CD4-positive, alpha-beta T cell treated with Interleukin-4 for 4 hours (primary cell): ENCODE measurements at places on chromosomes 11 and 22.

DNA sequence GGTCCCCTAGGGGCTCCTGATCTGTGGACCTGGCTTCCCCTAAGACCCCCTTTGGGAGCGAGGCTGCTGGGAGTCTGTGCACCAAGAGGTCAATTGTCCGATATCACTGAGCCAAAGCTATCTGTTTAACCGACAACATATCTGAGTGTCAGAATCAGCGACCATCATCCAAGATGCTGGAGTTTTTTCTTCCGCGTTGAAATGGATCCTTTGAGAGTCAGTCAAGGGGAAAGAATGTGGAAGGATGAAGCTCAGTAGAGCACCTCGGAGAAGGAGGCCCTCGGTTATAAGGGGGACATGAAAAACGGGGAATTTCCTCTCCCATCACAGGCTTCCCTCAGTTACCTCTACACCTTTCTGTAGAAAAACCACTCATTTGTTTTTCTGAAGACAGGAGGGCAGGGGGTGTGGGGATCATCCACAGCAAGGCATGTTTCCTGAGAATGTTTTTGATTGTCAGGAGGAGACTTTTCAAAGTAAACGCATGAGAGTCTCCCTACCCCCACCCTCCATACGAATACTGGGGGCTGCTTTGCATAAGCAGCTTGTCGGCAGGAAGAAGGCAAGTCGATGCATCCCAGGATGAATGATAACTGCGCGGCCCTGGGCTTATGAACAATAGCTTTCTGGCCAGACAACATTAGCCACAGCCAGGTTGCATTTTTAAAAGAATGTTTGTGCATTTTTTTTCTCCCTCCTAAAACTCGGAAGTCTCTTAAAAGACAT lies 37.7 kb upstream of the CCND1 start:
- no peak for DNase-seq

DNA sequence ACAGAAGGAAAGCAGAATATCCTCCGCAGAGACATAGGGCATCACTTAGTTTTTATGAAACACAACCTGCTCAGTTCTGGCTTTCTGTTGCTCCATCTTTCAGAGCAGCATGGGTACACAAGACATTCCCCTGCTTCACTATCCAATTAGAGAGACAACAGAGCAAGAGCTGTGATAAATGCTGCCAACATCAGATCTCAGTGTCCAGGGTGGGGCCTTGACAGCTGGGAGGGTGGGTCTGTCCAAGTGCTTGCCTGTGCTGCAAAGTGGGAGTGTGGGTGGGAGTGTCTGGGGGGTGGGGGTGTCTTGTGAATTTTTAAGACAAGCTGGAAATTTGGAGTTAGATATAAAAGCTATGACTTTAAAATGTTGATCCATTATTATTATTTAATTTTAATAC lies 369.6 kb downstream of the TENM4 start:
- no peak for DNase-seq

- no peak for DNase-seq
These were observed 1.8 kb upstream of the SHISAL1 start for GRCh38 chr22:44314425-44315067.

GRCh38 chr11:11028017-11028692 lies 170.3 kb upstream of the ZBED5 start:
- peak; percentile 70 for DNase-seq

DNA sequence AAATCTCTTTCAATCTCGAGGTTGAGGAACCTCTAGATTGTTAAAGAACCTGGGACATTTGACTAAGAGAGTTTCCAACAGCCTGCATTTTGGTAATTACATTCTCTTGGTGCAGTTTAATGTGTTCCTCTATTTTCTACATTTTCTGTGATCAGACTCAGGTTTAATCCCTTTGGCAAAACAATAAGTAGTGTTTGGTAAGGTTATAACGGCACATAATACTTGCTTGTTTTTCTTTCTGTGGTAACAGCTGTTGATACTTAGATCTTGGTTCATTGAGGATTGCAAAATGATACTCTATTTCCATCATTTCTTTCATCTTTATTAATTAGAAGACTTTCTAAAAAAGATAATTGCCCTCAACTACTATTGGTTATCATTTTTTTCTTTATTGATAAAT lies 271.3 kb downstream of the SBF2 start:
- DNase-seq: no peak
